Spleen (tissue), 13 donors: ENCODE measurements at places on chromosomes 7 and 10.

- peaks cover 72% of the 10 kb centered on the region for H3K4me1 ChIP-seq
- no peaks in the 10 kb centered on the region for H3K36me3 ChIP-seq
- DNase-seq, result no peak
- H3K4me3 ChIP-seq, result no peak overlapping the region
- peak overlapping the region; percentile 67 for H3K27ac ChIP-seq
Observed at GRCh38 chr7:150663802-150664494, 21.6 kb upstream of the GIMAP2 start.

- peaks cover 18% of the 10 kb centered on the region for H3K4me1 ChIP-seq
- no peak for DNase-seq
- no peaks in the 10 kb centered on the region for H3K36me3 ChIP-seq
- H3K4me3 ChIP-seq, result no peak overlapping the region
- H3K27me3 ChIP-seq, result peaks cover 94% of the 10 kb centered on the region
- no peak overlapping the region for H3K27ac ChIP-seq
Observed at GRCh38 chr7:157687845-157688532, 351.2 kb downstream of the DNAJB6 start.

- no peaks in the 10 kb centered on the region for H3K4me1 ChIP-seq
- no peak overlapping the region for H3K4me3 ChIP-seq
- no peaks in the 10 kb centered on the region for H3K36me3 ChIP-seq
- H3K27ac ChIP-seq, result no peak overlapping the region
- no peak for DNase-seq
- H3K27me3 ChIP-seq, result no peaks in the 10 kb centered on the region
Observed at GRCh38 chr10:85459906-85460305, 906.7 kb downstream of the GRID1 start.

GRCh38 chr7:120716307-120716706, 141.6 kb downstream of the TSPAN12 start:
- H3K27ac ChIP-seq, result no peak overlapping the region
- H3K4me3 ChIP-seq, result no peak overlapping the region
- no peaks in the 10 kb centered on the region for H3K27me3 ChIP-seq
- H3K4me1 ChIP-seq, result no peaks in the 10 kb centered on the region
- no peaks in the 10 kb centered on the region for H3K36me3 ChIP-seq

GRCh38 chr7:104695563-104695962, 318.4 kb upstream of the KMT2E start:
- DNase-seq, result no peak
- no peaks in the 10 kb centered on the region for H3K36me3 ChIP-seq
- no peaks in the 10 kb centered on the region for H3K27me3 ChIP-seq
- no peak overlapping the region for H3K4me3 ChIP-seq
- H3K4me1 ChIP-seq, result no peaks in the 10 kb centered on the region

DNA sequence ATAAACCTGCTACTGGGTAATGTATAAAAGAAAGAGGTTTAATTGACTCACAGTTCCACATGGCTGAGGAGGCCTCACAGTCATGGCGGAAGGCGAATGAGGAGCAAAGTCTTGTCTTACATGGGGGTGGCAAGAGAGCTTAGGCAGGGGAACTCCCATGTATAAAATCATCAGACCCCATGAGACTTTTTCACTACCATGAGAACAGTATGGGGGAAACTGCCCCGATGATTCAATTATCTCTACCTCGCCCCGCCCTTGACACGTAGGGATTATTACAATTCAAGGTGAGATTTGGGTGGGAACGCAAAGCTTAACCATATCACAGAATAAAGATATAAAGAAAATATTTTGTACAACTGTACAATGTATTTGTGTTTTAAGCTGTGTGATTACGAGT, 39.4 kb upstream of the PLCE1 start:
- no peak for DNase-seq
- no peaks in the 10 kb centered on the region for H3K27me3 ChIP-seq
- H3K36me3 ChIP-seq, result no peaks in the 10 kb centered on the region
- H3K27ac ChIP-seq, result no peak overlapping the region

DNA sequence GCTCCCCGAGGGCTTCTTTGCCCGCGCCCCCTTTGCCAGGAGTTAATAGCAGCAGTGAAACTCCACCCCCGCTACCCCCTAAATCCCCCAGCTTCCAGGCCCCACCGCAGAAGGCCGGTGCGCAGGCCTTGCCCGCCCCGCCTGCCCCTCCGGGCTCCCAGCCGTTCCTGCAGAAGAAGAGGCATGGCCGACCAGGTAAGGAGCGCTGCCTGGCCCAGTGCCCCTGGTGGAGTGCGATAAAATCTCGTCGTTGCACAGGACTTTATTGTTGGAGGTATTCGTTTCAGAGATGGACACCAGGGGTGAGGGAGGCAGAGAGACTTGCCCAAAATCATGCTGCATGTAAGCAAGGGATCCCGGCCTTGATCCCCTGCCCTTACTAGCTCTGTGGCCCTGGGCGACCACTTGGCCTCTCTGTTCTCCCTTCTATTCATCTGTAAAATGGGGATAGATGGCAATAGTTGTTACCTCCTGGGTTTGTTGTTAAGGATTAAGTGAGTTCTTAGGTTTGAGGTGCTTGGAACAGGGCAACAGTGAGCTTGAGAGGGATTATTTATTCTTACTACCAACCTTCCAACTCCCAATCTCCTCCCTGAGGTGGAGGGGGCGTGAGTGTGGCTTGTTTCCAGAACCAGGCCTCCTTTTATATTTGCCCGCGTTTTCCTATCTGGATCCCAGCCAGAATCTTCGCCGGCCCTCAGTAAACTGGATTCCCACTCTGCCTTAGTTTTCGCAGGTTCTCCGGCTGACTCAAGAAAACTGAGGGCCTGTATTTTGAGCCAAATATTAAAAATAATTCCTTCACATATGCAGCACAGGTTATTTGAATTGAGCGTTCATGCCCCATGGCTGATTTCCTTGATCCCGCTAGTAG, 78.3 kb downstream of the WIPF3 start:
- H3K4me1 ChIP-seq, result peaks cover 8% of the 10 kb centered on the region
- no peaks in the 10 kb centered on the region for H3K36me3 ChIP-seq
- no peak for DNase-seq
- H3K4me3 ChIP-seq, result no peak overlapping the region
- no peaks in the 10 kb centered on the region for H3K27me3 ChIP-seq

DNA sequence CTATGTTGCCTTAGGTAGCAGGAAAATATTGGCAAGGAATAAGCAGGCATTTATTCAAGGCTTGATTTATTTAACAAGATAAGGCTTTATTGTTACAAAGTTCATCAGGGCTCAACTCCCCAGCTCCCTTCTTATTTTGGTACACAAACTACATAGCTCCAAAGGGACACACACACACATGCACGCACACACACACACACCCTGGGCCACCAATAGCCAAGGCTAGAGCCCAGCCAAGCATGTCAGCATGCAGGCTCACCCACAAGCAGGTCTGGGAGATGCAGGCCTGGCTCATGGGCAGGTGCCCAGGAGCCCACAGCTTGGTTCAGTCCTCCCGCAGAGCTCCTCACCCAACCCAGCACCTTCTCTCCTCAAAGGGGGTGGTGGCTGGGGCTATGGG, 23.4 kb downstream of the LEP start:
- no peak for DNase-seq
- no peaks in the 10 kb centered on the region for H3K4me1 ChIP-seq
- H3K4me3 ChIP-seq, result no peak overlapping the region
- H3K27me3 ChIP-seq, result peaks cover 2% of the 10 kb centered on the region

DNA sequence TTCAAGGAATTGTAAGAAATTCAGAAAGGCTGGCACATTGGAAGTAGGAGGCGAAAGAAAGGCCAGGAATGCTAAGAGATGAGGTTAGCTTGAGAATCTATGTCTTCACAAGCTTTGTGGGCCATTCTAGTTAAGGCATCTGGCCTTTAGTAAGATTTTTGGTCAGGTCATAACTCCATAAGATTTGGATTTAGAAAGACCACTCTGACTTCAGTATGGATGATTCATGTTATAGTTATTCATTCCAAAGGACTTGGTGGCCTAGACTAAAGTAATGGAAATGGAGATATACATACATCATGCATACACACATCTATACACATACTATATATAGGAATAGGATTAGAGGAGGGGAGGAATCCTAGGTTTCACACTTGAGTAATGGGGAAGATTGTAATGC, 77.5 kb downstream of the SEPTIN7 start:
- no peak overlapping the region for H3K4me3 ChIP-seq
- H3K4me1 ChIP-seq, result no peaks in the 10 kb centered on the region
- no peaks in the 10 kb centered on the region for H3K36me3 ChIP-seq
- H3K27me3 ChIP-seq, result no peaks in the 10 kb centered on the region

DNA sequence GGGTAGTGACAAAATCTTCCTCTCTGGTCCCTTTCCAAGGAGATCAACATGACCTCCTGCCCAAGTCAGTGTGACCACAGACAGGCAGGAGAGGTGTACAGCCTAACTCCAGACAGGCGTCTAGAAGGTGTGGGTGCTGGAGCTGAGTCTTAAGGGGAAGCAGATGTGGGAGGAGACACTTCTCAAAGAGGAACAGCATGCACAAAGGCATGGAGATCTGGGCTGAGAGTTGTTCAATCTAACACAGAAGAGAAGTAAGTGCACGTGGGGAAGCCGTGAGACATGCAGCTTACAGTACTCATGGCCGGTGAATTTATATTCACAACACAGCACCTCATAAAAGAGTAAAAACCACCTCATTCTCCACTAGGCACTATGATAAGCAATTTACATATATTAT, 23.8 kb upstream of the GSDME start:
- no peak overlapping the region for H3K4me3 ChIP-seq
- H3K27ac ChIP-seq, result no peak overlapping the region
- H3K4me1 ChIP-seq, result peaks cover 4% of the 10 kb centered on the region

GRCh38 chr10:68082872-68083271, 7.8 kb upstream of the HERC4 start:
- H3K27ac ChIP-seq, result no peak overlapping the region
- no peaks in the 10 kb centered on the region for H3K36me3 ChIP-seq
- peaks cover 6% of the 10 kb centered on the region for H3K4me1 ChIP-seq
- no peak overlapping the region for H3K4me3 ChIP-seq
- DNase-seq, result no peak

DNA sequence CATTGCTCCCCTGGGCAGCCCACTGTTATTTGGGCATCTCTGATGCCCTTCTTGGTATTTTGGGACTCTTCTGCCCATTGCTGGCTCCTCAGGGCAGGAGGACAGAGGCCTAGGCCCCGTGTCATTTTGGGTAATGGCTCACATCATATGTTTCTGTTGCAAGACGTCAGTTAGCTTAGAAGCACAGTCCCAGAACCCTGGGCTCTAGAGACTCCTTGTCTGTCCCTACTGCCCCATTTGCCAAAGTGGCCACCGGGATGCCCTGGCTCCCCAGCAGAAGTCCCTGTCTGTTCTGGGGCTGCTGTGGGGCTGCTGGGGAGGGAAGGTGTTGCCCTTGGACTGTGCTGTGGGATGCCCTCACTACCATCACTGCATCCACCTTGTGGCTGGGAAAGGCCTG, 48.8 kb downstream of the ADCYAP1R1 start:
- H3K4me1 ChIP-seq, result no peaks in the 10 kb centered on the region
- H3K36me3 ChIP-seq, result no peaks in the 10 kb centered on the region
- peak; percentile 50 for DNase-seq
- no peaks in the 10 kb centered on the region for H3K27me3 ChIP-seq
- H3K4me3 ChIP-seq, result no peak overlapping the region

DNA sequence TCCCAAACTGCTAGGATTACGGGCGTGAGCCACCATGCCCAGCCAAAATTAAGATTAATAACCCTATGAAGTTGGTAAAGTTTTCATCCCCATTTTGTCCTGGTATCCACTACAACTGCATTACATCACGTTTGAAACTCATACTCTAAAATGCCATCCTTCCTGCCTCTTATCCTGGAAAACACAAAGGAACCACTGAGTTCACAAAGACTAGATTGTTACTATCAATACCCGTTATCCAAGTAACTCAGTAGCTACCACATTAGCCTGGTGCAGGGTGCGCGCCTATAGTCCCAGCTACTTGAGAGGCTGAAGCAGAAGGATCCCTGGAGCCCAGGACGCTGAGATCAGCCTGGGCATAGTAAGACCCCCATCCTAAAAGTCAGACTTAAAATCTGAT, 63.5 kb upstream of the ANAPC16 start:
- H3K4me3 ChIP-seq, result no peak overlapping the region
- H3K36me3 ChIP-seq, result peaks cover 2% of the 10 kb centered on the region
- no peak overlapping the region for H3K27ac ChIP-seq
- H3K27me3 ChIP-seq, result no peaks in the 10 kb centered on the region

DNA sequence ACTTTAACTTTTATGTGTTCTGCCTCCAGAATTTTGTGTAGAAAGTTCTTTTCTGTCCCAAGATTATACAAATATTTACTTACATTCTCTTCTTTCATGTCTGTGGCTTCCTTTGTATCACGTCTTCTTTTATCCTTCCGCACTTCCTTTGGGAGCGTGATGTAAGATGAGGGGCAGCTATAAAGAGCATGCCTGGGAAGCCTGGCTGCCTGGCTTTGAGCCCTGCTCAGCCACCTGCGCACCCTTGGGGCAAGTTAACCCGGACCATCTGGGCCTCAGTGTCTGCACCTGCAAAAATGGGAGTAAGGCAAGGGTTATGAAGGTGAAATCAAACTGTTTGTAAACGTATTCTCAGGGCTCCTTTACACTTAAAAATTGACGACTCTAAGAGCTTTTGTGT, 25.2 kb downstream of the PALD1 start:
- H3K4me1 ChIP-seq, result peaks cover 62% of the 10 kb centered on the region
- H3K4me3 ChIP-seq, result no peak overlapping the region
- H3K27ac ChIP-seq, result no peak overlapping the region
- DNase-seq, result no peak
- no peaks in the 10 kb centered on the region for H3K36me3 ChIP-seq

GRCh38 chr7:45660201-45660900, 86.2 kb downstream of the ADCY1 start:
- DNase-seq, result no peak
- H3K27me3 ChIP-seq, result no peaks in the 10 kb centered on the region
- H3K4me3 ChIP-seq, result no peak overlapping the region
- no peaks in the 10 kb centered on the region for H3K4me1 ChIP-seq

- H3K27me3 ChIP-seq, result no peaks in the 10 kb centered on the region
- DNase-seq, result no peak
- H3K27ac ChIP-seq, result no peak overlapping the region
- H3K36me3 ChIP-seq, result no peaks in the 10 kb centered on the region
- H3K4me1 ChIP-seq, result no peaks in the 10 kb centered on the region
Observed at GRCh38 chr7:83941300-83941699, 253.3 kb downstream of the SEMA3A start.

DNA sequence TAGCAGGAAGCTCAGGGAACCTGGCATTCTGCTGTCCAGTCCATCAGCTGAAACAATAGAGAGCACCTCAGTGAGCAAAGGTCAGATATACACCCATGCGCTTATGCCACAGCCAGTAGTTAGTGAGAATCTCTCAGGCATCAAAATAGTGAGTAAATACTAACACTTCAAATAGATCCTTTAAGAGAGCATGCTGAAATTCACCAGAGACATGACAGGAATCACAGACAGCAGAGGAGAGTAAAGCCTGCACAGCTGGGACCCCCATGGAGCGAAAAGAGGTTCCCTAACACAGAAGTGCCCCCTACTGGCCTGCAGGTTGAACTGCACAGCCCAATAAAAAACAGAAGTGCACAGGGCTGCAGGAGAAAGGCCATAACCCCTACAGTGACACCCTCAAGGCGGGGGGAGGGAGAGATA, 57.6 kb upstream of the ANTXRL start:
- no peak overlapping the region for H3K4me3 ChIP-seq
- H3K36me3 ChIP-seq, result peaks cover 18% of the 10 kb centered on the region
- peak; percentile 39 for DNase-seq
- no peak overlapping the region for H3K27ac ChIP-seq
- H3K4me1 ChIP-seq, result no peaks in the 10 kb centered on the region

DNA sequence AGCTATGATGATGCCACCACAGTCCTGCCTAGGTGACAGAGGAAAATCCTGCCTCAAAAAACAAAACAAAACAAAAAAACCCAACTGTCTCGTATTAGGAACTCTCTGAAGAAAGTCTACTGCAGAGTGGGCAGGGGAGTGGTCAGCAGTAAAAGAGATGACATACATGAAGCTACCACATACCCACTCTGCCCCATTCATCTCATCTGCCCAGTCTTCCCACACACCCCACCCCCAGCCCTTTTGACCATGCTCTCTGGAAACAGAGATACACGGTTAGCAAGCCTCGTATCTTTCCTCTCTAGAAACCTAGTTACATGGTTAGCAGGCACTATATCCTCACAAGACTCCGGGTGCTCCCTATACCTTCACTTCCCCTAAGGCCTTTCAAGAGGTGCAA, 8.3 kb downstream of the SLC37A3 start:
- no peak for DNase-seq
